ENCODE measurements at places on chromosomes 4 and X.
A peak's percentile ranks its signal among the peaks of the same experiment; 100 is the strongest.

DNA sequence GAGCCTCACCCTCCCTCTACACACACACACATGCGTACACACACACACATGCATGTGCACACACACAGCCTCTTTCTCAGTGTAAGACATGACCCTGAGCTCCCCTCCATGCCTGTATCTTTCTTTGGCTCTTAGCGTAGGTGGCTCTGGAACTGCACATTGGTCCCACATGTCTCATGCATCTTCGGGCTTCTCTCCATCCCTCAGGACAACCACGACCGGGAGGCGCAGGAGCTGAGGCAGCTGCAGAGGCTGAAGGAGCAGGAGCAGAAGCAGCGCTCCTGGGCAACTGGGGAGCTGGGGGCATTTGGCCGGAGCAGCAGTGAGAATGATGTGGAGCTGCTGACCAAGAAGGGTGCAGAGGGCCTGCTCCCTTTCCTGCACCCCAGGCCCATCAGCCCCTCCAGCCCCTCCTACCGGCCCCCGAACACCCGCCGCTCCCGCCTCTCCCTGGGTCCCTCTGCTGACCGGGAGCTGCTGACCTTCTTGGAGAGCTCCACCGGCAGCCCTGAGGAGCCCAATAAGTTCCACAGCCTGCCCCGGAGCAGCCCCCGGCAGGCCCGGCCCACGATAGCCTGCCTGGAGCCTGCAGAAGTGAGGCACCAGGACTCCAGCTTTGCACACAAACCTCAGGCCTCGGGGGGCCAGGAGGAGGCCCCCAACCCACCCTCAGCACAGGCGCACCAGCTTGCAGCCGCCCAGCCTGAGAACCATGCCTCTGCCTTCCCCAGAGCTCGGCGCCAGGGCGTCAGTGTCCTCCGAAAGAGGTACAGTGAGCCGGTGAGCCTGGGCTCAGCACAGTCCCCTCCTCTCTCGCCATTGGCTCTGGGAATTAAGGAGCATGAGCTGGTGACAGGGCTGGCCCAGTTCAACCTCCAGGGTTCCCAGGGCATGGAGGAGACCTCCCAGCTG lies 38.6 kb downstream of the FHDC1 start:
- no peak for DNase-seq

- DNase-seq = no peak
Observed at GRCh38 chr4:90025248-90025647, 101.9 kb upstream of the CCSER1 start.

DNA sequence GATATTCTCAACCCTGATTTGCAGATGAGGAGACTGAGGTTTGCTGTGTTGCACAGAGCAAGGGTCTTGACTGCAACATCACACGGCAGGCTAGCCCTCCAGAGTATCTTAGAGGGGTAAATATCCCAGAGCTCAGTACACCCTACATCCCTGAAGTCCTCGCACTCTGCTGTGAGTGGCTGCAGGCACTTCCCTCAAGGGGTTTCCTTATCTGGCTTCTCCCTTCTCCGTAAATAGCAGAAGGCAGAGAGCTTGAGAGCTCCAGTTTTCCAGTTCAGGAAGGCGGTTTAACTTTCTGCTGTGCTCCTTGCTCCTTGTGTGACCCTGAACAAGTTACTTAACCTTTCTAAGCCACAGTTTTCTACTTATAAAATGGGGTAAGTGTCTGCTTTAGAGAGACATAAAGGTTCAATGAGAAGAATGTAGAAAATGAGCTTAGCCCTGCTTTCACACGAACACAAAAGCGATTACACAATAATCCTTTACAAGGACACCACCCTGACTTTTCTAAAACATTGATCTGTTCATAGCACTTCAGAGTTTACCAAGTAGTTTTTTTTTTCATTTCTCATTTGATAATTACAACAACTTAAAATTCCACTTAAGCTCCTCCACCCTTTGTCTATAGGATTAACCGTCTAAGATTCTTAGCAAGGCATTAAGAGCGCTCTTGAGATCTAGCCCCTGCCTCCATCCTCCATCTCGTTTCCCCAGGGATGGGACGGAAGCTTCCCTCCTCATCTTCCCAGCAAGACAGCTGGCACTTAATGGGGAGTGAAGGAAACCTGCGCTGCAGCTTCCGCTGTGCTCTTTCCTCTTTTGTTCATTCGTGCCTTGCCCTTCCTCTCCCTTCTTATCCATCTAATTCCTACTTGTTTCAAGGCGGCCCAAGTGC lies 68.4 kb downstream of the TAPT1 start:
- DNase-seq = no peak

- DNase-seq = no peak
Observed at GRCh38 chr4:172997856-172998255, 170.8 kb upstream of the GALNT7 start.

DNA sequence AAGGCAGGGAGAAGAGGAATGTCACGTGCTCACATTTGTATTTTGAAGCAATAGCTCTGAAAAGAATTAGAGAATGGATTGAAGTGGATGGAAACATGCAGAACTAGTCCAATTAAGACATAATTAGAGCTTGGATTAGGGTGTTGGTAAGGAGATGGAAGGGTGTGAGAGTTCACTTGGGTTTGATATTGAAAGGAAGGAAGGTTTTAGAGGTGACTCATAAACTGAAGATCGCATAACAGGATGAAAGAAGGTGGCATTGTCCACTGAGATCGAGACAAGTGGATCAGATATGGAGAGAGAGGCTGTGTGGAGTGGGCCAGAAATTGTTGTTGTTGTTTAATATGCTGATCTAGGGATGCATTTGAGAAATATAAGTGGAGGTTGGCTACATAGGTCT lies 244.0 kb upstream of the SMIM31 start:
- DNase-seq = no peak

GRCh38 chr4:65393078-65393477 lies 277.2 kb downstream of the EPHA5 start:
- no peak for DNase-seq

DNA sequence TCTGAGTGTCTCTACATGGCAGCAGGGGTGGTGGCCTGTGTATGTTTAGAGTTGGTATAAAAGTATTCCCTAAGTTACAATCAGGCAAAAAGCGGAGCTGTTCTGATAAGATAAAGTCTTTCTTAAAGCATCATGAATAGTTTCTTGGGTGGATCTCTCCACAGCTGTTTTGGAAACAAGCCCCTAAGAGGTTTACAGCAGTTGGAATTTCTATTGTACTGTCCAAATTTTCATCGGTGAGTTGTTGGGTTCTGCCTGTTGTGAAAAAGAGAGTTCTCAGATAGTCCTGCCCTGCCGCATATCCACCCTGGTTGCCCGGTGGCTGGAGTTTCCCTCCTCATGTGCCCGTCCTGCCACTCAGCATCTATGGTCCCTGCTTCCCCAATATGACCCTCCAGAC lies 50.1 kb downstream of the C4orf51 start:
- DNase-seq = no peak

DNA sequence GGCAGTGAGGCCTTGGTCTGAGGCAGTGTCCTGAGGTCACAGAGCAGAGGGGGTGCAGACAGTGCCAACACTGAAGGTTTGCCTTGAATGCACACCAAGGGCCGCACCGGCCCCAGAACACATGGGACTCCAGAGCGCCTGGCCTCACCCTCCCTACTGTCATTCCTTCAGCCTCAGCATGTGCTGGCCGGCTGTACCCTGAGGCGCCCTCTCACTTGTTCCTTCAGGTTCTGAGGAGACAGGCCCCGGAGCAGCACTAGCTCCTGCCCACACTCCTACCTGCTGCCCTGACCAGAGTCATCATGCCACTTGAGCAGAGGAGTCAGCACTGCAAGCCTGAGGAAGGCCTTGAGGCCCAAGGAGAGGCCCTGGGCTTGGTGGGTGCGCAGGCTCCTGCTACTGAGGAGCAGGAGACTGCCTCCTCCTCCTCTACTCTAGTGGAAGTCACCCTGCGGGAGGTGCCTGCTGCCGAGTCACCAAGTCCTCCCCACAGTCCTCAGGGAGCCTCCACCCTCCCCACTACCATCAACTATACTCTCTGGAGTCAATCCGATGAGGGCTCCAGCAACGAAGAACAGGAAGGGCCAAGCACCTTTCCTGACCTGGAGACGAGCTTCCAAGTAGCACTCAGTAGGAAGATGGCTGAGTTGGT lies 2.4 kb downstream of the MAGEA12 start:
- DNase-seq = no peak

DNA sequence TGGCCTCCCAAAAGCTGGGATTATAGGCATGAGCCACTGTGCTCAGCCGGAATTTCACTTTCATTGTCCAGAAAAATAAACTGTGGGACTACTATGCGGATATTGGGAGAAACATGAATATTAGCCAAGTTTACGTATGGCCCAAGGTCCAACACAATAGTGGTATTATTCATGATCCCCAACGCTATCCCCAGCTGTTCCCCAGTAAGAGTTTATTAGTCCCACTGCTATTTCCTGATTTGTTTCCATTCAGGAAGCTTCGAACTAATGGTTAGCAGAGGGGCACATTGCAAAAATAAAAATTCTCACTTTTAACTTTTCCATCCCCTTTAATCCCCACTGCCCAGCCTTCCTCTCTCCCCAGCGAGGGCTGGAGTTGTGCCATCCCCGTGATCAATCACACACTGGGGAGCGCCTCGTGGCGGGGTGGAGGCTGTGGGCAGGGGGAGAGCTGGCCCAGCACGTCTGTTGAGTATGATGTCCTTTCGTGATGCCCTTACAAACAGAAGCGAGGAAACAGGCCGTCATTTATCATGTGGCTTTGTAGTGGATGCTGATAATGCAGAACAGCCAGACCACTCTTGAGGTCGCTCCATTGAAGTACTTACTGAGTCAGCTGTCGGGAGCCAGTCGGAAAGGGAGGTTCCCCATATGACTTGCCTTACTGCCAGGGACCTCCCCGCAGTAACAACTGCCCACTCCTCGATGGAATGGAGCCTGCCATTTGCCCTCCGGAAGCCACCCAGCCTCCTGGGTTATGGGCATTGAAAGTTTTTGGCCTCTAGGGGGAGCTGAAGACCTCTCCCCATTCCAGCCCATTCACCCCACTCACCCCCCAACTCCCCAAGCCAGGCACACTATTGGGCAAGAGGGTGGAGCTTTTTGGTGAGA lies 117.0 kb downstream of the KDR start:
- DNase-seq = peak; percentile 25

- no peak for DNase-seq
Observed at GRCh38 chr4:118797558-118798142, 38.3 kb downstream of the SEC24D start.

- no peak for DNase-seq
Observed at GRCh38 chr4:40672528-40673522, 43.2 kb upstream of the RBM47 start.

- DNase-seq = no peak
Observed at GRCh38 chr4:155742310-155743015, 16.4 kb upstream of the GUCY1B1 start.
